T-cell (primary cell): ENCODE measurements at places on chromosomes 2 and 18. TPM values are rescaled to one million over a fixed set of nuclear protein-coding genes. Genes with fewer than 3 reads are reported as not detected.

DNA sequence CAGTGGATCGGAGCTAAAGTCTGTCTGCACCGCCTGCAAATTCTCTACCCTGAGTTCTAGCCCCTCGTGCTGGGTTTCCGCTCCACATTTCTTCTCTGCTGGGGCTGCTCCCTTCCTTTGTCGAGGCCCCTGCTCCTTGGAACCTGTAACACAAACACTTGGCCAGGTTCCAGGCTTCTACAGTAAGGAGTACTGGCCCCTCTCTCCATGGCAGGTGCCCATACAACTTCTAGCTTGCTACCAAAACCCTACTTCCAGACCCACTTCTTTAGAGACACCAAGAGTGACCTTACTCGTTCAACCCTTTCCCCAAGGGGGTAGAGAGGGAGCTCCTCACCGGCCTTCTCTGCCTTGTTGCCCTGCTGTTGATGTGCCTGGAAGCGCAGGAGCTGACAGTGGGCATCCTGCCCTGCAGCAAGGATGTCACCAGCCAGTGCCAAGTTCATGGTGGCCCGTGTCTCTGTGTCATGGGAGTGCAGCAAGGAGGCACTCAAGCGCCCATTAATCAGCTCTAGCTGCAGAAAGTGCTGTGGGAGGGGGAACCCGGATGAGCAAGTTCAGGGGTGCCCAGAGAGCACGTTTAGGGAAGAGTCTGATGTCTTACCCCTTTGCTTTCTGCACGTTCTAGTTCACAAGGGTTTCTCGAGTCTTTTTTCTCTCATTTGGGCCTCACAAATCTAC lies 1.1 kb downstream of the PREB start:
- no peak for DNase-seq

DNA sequence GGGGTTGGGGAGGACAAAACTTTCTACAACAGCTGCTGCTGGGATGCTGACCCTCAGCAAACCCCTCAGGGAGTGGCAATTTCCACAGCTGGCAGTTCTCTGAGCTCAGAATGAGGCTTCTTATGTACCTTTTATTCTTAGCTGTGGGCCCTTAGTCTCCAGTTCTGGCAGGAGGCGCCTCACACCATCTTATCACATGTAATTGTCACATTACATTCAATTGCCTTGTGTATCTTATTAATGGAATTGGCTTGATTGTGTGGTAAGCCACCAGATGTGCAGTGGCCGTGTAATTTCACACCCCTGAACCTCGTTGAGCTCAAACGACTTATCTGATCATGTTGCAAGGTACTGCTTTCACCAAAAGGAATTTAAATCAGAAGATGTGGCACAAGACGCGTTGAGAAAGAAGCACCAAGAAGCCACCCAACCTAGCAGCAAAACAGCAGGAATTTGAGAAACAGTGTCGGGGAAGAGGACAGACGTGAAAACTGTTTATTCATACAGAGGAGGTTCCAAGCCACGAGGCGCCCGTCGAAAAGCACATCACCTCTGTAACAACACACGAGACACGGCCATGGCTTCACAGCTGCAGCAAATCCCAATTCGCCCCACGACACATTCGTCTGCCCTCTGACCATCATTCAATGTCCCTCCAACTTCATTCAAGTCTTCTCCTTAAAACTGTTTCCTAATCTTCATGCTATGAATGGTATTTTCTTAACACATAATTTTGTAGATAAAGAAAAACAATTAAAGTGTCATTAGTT lies 53.6 kb upstream of the LPIN2 start:
- no peak for DNase-seq

DNA sequence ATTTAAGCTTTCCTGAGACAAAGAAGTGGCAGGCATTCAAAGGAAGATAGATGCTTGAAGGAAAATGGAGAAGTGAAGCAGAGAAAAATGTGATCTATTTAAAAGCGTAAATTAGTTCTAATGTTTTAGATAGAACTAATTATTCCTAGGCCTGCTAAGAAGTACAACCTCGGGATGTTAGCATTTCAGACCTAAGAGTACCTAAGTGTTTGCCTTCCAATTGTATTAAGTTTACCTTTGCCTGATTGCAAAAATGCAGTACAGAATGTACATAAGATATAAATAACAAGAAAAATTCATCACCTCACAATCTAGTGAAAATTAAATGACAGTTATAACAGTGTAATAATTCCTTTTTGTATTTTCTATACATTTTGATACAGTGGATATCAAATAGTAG lies 71.1 kb upstream of the HNMT start:
- no peak for DNase-seq

DNA sequence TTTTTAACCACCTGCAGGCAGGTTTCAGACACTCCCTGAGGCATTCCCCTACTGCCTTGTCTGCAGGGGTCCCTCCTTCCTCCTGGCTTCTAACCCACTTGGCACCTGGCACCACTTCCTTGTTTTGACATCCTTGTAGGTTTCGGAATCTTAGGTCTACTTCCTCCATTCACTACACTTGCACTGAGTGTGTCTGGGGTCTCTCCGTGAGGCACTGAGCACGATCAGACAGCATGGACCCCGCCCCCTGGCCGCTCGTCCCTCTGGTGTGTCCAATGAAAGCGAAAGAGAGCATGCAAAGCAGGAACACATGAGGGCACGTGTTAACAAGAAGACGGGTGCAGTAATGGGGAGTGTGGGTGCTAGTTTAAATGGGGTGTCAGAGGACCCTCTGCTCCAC lies 63.8 kb downstream of the HAUS1 start:
- DNase-seq = no peak

DNA sequence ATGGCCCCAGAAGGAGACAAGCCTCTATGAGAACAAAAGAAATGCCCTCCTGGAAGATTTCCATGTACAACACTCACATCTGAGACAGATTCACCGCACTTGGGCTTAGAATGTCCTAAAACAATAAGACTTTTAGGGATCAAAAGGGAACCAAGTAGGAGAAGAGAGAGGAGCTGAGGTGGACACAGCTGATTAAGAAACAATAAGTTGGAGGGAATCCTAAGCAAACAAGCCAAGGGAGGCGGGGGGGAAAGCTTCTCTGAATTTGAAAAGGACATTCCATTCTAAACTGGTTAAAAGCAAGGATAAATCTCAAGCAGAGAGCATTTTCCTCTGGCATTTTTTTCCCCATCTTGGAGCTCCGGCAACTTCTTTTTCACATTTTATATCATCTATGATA lies 9.9 kb downstream of the ACVR1 start:
- no peak for DNase-seq

DNA sequence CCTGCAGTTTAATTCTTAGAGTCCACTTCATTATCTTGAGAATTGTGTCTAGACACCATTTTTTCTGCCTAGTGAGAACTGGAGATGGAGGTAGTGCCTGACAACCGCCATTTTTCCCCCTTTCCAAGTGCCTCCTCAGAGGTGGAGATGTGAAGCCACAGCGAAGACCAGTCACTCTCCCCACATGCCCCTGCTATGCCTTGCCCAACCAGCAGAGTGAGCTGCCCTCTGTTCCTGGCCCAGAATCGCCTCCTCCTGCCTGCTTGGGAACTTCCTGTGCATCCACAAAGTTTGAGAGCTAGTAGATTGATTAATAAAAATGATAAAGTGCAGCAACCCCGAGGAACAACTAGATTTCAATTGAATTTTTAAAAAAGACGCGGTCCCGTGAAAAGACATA lies 123.3 kb downstream of the CLIP4 start:
- DNase-seq = no peak

DNA sequence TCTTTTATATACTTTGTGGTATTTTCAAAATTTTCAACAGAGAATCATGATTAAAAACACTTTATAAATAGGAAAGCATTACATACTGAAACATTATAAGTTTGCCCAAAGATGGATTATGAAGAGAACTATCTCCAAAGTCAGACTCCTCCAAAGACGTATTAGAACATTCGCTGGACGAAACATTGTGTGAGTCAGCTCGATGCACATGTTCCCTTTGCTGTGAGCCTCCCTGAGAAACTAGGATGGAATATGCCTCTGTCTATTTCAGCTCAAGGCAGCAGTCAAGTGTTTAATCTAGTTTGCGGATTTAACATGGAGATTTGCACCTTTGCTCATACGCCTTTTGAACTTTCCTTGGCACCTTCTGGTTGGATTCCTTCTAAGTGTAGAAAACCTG lies 92.2 kb upstream of the NCKAP5 start:
- DNase-seq = no peak

DNA sequence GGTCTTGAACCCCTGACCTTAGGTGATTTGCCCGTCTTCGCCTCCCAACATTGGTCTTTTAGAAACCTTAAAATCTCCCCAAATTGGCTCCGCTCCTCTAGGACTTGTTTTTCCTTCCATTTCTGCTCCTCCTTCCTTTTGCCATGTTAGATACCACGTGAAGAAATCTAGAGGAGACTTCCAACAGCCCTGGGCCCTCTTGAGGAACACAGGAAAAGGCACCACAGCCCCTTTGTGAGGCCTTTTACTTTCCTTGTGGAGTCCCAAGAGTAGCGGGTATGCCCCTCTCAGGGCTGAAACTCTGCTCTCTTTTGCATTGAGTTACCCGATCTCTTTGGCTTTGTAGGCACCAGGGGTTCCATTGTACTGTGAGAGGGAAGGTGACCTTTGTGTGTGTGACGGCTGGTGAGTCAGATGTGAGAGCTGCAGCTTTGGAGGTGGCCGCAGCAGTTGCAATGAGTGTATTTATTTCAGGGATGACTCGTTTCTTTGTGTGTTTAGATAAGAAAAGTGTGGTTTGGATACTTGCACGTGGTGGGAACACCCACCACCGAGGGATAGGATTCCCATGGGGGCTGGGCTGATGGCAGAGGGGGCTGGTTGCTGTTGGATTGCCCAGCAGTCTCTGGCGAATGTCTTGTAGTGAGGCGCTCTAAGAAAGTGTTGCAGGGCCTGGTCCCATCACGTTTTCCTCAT lies 218.4 kb upstream of the HS6ST1 start:
- DNase-seq = no peak

DNA sequence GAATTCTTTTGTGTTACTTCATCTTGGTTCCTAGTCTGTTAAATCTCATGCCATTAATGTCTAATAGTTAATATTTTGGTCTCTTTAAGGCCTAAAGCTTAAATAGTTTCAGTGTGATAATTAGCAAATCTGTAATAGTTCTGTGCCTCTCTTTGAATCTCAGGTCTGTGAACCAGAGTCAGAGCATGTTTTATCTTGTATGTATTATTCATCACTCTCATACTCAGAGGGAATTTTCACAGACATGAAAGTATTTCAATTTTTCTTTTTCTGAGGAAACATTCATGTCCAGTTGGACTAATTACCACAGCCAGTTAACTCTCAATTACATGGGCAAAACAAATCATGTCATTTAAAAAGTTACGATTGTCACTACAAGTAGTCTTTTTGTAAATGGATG lies 931.9 kb upstream of the SLC39A10 start:
- DNase-seq = no peak

DNA sequence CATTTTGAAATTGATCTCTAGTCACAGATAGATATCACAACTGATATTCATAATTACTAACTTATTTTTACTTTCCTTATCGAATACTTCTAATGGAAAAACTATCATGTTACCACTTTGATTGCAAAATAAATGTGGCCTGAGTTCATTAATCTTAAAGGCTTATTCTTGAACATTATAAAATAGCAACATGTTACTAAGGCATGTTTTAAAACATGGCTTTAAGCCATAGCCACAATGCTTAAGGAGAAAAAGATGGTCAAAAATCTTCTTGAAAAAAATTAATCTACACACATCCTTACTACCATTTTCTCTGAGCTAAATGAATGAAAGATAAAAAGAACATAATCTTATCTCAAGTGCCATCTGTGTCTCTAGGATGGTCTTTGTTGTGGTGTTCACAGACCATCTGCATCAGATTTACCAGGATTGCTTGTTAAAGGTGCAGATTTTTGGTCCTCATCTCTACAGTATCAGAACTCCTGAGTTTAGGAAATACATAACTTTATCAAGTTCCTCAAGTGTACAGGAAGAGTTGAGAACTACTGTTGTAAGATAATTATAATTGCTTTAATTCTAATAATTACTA lies 15.3 kb downstream of the MTX2 start:
- no peak for DNase-seq

GRCh38 chr18:24063121-24063731 lies 48.7 kb downstream of the TTC39C start:
- no peak for DNase-seq

DNA sequence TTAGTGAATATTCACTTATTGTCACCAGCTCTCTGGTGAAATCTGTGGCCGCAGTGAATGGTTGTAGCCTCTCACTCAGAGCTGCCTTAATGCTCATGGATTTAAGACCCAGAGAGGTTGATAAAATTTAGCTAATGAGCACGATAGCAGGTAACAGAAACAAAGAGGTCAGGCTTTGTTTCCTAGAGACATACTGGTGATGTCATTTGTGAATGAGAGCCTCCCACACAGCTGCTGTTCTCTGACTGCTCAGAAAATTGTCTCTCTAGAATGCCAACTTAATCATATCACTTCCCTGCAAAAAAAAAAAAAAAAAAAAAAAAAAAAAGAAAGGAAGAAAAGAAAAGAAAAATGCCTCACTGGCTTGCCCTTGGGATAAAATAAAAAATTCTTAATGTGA lies 411.7 kb upstream of the MYT1L start:
- DNase-seq = no peak

DNA sequence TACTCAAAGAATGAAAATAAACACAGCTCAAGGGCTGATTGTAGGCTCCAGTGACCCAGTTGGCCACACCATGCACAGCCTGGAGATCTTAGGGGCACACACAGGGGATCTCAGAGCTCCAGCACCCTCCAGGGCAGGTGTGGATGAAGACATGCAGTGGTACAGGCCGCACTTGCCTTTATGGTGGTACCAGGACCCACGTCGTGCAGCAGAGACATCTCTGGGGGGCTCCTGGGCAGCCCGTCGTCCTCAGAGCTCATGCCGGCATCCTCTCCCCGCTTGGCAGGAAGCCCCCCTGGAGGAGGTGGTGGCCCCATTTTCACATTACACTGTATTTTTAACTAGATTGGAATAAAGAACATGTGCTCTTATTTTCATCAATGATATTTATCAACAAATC lies 101.2 kb upstream of the MGAT4A start:
- DNase-seq = no peak

GRCh38 chr18:64091526-64091925 lies 57.4 kb downstream of the LINC00305 start:
- no peak for DNase-seq

RSAD2 gene
- total RNA-seq = 7.2 TPM

CASP8 gene
- total RNA-seq = 263 TPM

ALPI gene
- total RNA-seq = not detected

DTNA gene
- not detected for total RNA-seq

IL36A gene
- not detected for total RNA-seq

CMPK2 gene
- 9.1 TPM for total RNA-seq

UGT1A5 gene
- not detected for total RNA-seq

KIF3C gene
- 8.6 TPM for total RNA-seq

RAB6C gene
- not detected for total RNA-seq

SERPINB12 gene
- total RNA-seq = not detected

LAMA1 gene
- total RNA-seq = 0.09 TPM

BOLL gene
- total RNA-seq = not detected

LHCGR gene
- not detected for total RNA-seq

VWC2L gene
- total RNA-seq = not detected
